ENCODE measurements at places on chromosomes 11 and 22.

- no peak for DNase-seq
Observed at GRCh38 chr11:37394236-37394870, 796.3 kb upstream of the RAG2 start.

GRCh38 chr11:34468209-34468841 lies 29.6 kb downstream of the CAT start:
- no peak for DNase-seq

GRCh38 chr22:41565403-41566054 lies 4.7 kb downstream of the CSDC2 start:
- no peak for DNase-seq

DNA sequence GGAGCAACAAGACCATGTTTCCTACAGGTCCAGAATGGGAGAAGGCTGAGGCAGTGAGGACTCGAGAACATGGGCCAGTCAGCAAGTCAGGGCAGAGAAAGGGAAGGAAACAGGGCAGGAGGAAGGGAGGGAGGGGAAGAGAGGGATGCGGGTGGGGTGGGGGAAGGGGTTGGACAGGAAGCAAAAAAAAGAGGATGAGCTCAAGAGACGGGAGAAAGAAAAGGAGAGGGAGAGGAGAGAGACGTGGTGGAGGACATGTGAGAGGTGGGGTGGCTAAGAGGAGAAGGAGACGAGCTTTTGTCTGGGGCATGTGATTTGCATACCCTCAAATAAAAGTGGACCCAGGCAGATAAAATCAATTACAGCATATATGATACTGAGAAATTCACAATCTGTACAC lies 389.5 kb upstream of the B3GAT1 start:
- no peak for DNase-seq

DNA sequence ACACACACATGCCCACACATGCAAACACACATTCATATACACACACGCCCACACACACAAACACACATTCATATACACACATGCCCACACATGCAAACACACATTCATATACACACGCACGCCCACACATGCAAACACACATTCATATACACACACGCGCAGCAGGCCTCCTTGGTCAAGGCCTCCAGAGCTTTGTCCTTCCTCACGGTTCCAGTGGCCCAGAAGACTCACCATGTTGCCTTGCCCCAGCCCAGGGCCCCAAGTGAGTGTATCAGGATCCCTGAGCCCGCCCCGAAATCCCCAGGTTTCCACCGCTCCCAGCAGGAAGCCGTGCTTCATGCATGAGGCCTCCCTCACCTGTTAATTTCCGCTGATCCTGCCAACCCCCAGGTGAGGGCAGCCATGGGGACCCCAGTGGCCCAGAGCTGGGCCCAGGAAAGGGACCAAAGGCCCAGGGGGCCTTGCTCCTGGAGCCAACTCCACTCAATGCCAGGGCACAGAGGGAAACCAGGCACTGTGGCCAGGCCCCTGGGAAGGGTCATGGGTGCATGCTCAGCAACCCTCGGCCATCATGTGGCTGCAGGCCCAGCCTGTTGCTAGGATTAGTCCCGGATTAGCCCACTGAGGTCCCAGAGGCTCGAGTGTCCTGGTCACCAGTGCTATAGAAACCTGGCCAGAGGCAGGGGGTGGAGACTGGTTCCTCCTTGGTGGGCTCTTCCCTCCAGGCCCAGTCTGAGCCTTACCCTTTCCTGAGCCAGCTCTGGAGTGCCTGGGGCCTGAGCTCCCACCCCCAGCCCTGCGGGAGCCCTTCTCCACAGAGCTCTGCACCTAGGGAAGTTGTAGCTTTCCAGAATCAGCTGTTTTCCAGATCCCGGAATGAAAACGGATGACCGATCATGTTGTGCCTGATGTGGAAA lies 34.4 kb downstream of the IGF2 start:
- DNase-seq = no peak
